ENCODE measurements at places on chromosomes 5 and 9.

DNA sequence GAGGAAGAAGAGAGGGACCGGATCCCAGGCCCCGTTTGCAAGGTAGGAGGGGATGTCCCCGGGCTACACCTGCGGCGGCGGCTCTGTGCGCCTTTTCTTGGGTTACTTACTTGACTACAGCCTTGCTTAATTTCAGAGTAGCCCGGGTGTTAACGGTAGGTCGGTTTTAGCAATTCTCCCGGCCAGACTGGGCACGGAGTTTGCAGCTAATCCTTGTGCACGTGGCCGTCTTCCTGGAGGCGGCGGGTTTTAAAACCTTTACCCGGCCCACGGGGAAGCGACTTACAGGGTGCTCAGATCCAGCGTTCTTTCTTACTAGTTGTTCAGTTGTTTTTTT lies 313 bp downstream of the BRIX1 start:
- no peak for DNase-seq

DNA sequence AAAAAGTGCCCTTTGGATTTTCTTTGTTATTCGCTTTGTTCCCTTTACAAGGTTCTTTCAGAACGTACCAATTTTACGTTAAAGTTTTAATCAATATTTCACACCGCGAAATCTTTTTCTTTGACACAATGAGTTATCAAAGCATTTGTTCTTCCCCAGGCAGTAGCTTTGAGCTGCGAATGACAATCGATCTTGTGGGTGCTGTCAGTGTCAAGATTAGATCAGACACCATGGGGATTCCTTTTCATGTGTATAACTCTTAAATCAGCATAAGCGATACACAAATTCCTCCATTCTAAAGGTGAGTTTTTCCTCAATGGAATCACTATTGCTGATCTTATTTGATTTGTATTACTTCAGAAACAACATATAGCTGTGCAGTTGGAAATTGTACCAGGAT lies 145.5 kb downstream of the ST8SIA4 start:
- no peak for DNase-seq

GRCh38 chr5:135106610-135107471 lies 72.8 kb upstream of the PITX1 start:
- no peak for DNase-seq

- no peak for DNase-seq
These were observed 707 bp downstream of the RMND5B start for GRCh38 chr5:178131446-178131996.

DNA sequence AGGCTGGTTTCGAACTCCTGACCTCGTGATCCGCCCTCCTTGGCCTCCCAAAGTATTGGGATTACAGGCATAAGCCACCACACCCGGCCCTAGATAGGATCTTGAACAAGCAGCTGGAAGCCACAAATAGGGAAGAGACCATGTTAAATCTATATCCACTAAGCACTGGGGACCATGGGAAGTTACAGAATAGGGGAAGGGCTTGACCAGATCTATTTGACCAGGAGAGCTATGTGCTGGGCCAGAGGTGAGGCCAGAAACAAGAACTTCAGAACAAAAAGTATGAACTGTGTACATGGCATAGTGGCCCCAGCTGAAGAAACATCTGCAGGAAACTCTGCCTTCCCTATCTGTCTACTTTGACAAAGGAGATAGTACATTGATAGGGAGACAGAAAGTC lies 10.8 kb downstream of the KLF4 start:
- DNase-seq, result no peak

GRCh38 chr5:139417214-139417613 lies 13.3 kb upstream of the SPATA24 start:
- peak; percentile 87 for DNase-seq

Data from NCI-H345 (cell line).